Neural progenitor cell (in vitro differentiated cells): ENCODE measurements at places on chromosomes 16 and 17. TPM values are rescaled to one million over a fixed set of nuclear protein-coding genes. Genes with fewer than 3 reads are reported as not detected.

DNA sequence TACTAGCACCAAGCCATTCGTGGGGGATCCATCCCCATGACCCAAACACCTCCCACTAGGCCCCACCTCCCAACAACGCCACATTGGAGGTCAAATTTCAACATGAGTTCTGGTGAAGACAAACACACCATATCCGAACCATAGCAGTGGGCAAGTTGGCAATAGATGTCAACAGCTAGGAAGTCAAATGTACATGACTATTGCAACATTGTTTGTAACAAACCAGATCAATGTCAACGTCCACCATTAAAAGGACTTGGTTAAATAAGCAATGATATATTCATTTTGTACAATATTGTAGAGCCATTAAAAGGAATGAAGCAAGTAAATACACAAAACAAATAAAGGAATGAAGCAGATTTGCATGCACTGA is 26.5 kb upstream of the CIITA start:
- H3K27ac ChIP-seq: no peak overlapping the region
- no peaks in the 10 kb centered on the region for H3K36me3 ChIP-seq
- no peak overlapping the region for H3K4me3 ChIP-seq
- no peaks in the 10 kb centered on the region for H3K27me3 ChIP-seq
- H3K4me1 ChIP-seq: no peaks in the 10 kb centered on the region

The TOX3 gene
- total RNA-seq: 44.2 and 48.1 TPM in 2 replicates

The MEIOC gene
- total RNA-seq: 15.1 and 22.0 TPM in 2 replicates

DNA sequence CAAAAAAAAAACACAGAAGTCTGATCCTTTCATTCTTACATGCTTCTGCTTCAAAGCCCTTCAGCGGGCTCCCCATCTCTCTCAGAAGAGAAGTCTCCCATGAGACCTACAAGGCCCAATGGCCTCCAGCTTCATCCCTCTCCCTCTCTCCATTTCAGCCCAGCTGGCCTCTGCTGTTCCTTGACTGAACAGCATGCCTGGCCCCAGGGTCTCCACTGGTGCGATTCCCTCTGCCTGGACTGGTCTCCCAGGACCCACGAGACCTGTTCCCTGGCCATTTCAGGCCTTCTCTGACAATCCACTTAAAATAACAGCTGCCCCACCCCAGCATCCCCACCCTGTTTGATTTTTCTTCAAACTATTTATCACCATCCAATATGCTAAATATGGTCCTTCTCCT is 91.2 kb downstream of the AIPL1 start:
- H3K27me3 ChIP-seq: no peaks in the 10 kb centered on the region
- H3K4me1 ChIP-seq: peaks cover 17% of the 10 kb centered on the region
- DNase-seq: no peak

GRCh38 chr17:66107731-66108130 is 84.2 kb downstream of the CEP112 start:
- no peak for DNase-seq
- H3K27ac ChIP-seq: no peak overlapping the region
- no peak overlapping the region for H3K4me3 ChIP-seq
- H3K36me3 ChIP-seq: peaks cover 4% of the 10 kb centered on the region
- H3K27me3 ChIP-seq: no peaks in the 10 kb centered on the region

DNA sequence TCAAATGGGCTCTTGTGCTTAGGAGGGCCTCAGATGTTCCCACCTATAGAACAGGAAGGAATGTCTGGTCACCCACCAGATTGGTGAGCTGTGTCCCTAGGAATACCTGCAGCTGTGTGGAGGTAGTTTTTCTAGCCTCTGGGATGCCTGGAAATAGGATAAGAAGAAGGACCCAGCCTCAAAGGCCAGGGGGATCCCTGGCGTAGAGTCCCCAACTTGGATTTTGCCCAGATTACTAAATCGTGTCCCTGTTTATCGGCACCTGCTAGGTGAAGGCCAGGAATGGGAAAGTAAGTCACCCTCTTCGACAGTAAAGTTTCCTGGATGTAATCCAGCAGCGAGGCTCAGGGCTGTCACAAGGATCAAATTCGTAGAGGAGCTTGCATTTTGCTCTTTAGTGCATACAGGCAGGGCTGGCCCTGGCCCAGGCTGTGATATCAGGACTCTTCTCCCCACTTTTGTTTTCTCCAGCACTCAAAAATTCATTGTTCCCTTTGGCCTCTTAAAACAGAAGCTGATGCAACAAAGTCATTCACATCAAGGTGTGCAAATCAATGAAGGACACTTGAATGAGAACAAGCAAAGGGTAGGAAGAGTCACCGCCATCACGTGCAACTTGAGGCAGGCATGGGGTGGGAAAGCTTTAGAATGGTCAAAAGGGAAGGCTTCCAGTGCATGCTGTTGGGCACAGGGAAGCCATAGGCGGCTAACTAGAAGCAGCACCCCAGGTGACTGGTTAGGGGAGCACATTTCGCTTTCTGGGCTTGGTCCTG is 7.5 kb downstream of the SLC13A2 start:
- no peak overlapping the region for H3K4me3 ChIP-seq
- H3K36me3 ChIP-seq: no peaks in the 10 kb centered on the region
- no peaks in the 10 kb centered on the region for H3K4me1 ChIP-seq
- H3K27ac ChIP-seq: no peak overlapping the region
